ENCODE measurements at places on chromosomes 3 and 15. TPM values are rescaled to one million over a fixed set of nuclear protein-coding genes. Genes with fewer than 3 reads are reported as not detected.

The MAGEL2 gene
- 0.32 TPM for total RNA-seq

The OR4M2 gene
- total RNA-seq: not detected

The MBD4 gene
- 37.1 TPM for total RNA-seq

The PSTPIP1 gene
- 24.8 TPM for total RNA-seq

The TEX55 gene
- not detected for total RNA-seq

The GDPGP1 gene
- 8.1 TPM for total RNA-seq

The FGF12 gene
- 4.5 TPM for total RNA-seq

The IL17RD gene
- total RNA-seq: 3.5 TPM

The ESYT3 gene
- total RNA-seq: 0.19 TPM

The AGTR1 gene
- 19.8 TPM for total RNA-seq

The LDHAL6B gene
- total RNA-seq: not detected

The DUSP7 gene
- 17.2 TPM for total RNA-seq

The ARNT2 gene
- 1.8 TPM for total RNA-seq

The TRPM1 gene
- total RNA-seq: 0.93 TPM

The CXCR6 gene
- total RNA-seq: 0.96 TPM

The SKOR1 gene
- 0.26 TPM for total RNA-seq

The SLC15A2 gene
- total RNA-seq: 1.2 TPM

The GLDN gene
- 194 TPM for total RNA-seq

The ARHGEF26 gene
- total RNA-seq: 18.4 TPM

The SFMBT1 gene
- total RNA-seq: 8.9 TPM

The CPN2 gene
- total RNA-seq: 0.16 TPM

The TRA2B gene
- total RNA-seq: 117 TPM

The TMEM108 gene
- 1.5 TPM for total RNA-seq

Measured in mesenteric fat pad (tissue), 1 donor.